Activated naive CD4-positive, alpha-beta T cell treated with anti-CD3 and anti-CD28 coated beads, Interleukin-2, amount 50 U/mL, for 72 hours (primary cell): ENCODE measurements at places on chromosomes 11 and 22. TPM values are rescaled to one million over a fixed set of nuclear protein-coding genes. Genes with fewer than 3 reads are reported as not detected.

HIC2 gene
- total RNA-seq = 6.0 TPM

EI24 gene
- total RNA-seq = 33.0 TPM

GAL gene
- total RNA-seq = 3.5 TPM

GGT5 gene
- total RNA-seq = 0.14 TPM

OR4D5 gene
- total RNA-seq = not detected

NCR3LG1 gene
- 2.7 TPM for total RNA-seq

OR5A1 gene
- not detected for total RNA-seq
